IMR-90 (cell line): ENCODE measurements at places on chromosomes 4 and X. TPM values are rescaled to one million over a fixed set of nuclear protein-coding genes. Genes with fewer than 3 reads are reported as not detected.
A peak's percentile ranks its signal among the peaks of the same experiment; 100 is the strongest.

GRCh38 chr4:69098470-69098869 lies 2.2 kb downstream of the UGT2B7 start:
- DNase-seq: no peak

- DNase-seq: no peak
Observed at GRCh38 chrX:455199-455598, 68.5 kb upstream of the PPP2R3B start.

GRCh38 chr4:8855818-8856245 lies 15.8 kb downstream of the HMX1 start:
- no peak for DNase-seq

- DNase-seq: no peak
Observed at GRCh38 chr4:189822326-189822725, 118.3 kb upstream of the FRG1 start.

Gene NDNF
- total RNA-seq: under 0.01 TPM in 1 of 2 replicates, not detected in the other

Gene VEGFC
- total RNA-seq: 22.9 and 26.9 TPM in 2 replicates

- DNase-seq: no peak
Observed at GRCh38 chr4:177937041-177937440, 494.8 kb upstream of the AGA start.

GRCh38 chrX:103640401-103641155 lies 11.8 kb downstream of the TCEAL1 start:
- DNase-seq: peak; percentile 63

- DNase-seq: no peak
Observed at GRCh38 chr4:3681191-3681590, 85.0 kb upstream of the ADRA2C start.

- no peak for DNase-seq
Observed at GRCh38 chr4:153293742-153294057, 50.8 kb upstream of the MND1 start.

Gene FOXR2
- not detected in 2 replicates for total RNA-seq

DNA sequence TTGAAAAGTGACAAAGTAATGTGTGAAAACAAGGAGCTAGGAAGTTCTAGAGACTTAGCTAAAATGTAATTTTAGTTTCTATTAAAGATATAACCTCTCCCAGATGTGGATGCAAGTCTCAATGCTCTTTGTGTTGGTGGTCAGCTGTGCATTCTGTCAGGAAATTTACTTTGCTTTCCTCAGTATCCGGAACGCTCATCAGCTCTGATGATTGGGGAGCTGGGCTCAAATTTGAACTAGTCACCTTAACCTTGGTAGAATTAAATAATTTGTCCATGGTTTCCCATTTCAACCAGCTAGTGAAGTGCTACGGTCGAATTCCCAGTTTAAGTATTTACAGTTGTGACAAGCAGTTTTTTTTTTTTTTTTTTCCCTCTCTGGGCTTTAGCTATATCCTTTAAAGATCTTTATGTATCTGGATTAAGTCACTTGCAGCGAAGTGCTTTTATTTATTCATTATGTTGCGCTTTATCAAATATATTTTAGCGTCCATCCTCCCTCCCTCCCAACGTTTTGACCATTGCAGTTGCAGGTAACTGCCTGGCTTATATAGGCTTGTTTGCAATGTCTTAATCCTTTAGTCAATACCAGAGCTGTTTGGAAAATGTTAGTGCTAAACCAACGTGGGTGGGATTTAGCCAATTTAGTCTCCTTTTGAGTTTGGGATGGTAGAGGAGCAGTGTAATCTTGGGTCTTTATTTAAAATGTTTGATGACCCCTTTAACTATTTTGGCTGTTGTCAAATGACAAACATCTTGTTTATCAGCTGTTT lies 2.1 kb downstream of the OGT start:
- DNase-seq: no peak

Gene ZDHHC15
- not detected in 2 replicates for total RNA-seq
